Stimulated activated CD8-positive, alpha-beta memory T cell treated with anti-CD3 and anti-CD28 coated beads, Interleukin-7, amount 100 ng/mL, for 4 hours (primary cell): ENCODE measurements at places on chromosomes 13 and 19.

DNA sequence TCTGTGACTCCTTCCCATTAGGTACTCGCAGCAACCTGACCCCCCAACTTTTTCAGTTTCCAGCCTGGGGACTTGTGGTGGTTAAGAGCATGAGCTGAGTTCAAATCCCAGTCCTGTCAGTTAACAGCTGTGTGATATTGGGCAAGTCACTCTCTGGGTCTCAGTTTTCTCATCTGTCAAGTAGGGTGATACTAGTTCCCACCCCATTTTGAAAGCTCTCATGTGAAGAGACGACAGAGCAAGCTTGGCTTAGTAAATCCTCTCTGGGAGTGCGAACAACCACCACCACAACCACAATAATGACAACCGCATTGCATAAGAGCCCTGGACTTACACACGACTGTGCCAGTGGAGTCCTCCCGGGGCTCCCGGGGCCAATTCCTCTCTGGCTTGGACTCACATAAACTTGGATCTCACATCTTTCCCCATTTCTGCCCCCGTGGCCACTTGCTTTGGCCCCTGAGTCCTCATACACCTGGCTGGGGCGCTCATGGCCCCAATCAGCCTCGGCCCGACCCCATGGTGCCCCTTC lies 454 bp downstream of the BLVRB start:
- DNase-seq: no peak

DNA sequence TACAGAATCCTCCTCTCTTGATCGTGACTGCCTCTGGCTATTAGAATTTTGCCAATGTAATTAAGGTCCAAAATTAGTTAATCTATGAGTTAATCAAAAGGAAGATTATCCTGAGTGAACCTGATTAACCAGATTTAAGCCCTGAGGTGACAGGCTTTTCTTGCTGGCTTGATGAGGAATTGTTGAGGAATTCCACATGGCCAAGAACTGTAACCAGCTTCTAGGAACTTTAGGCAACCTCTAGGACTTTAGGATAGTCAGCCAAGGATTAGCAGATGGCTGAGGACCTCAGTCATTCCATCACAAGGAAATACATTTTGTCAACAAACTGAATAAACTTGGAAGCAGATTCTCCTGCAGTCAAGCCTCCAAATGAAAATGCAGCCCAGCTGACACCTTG lies 84.8 kb downstream of the STOML3 start:
- DNase-seq: no peak

GRCh38 chr19:307793-308420 lies 16.7 kb upstream of the PLPP2 start:
- DNase-seq: no peak

- no peak for DNase-seq
Measured at GRCh38 chr13:19984430-19985218, 26.1 kb downstream of the ZMYM2 start.

- DNase-seq: no peak
Measured at GRCh38 chr19:15048128-15048527, 1.2 kb upstream of the CASP14 start.

DNA sequence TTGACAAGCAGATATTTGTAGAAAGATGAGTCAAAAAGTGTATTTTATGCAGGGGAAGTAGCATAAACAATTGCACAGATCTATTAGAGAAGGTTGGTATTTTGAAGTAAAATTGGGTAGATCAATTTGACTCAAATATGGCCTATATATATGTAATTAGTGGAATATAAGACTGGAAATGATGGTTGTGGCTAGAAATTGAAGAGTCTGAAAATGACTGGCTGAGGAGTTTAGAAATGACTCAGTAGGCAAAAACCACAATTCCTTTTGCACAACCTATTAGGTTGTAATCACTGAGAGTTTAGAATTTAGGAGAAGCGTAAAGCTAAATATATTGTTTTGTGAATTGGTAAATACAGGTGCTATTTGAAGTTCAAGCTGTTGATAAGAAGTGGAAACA lies 622.6 kb upstream of the PCDH20 start:
- DNase-seq: no peak

DNA sequence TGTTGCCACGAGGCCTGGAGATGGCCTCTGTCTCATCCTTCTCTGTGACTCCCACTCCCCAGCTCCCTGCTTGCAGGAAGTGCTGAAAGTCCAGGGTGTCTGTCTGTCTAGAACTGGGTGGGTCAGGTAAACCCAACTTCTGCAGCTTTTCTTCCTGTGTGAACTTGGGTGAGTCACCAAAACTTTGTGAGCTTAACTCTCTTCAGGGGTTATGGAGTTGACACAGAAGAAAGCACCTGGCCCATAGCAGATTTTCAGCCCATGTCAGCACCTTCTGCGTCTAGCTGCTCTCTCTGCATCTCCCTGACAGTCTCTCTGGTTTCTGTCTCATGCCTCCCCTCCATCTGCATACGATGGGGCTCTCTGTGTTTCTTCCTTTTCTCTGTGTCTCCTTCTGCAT lies 4.2 kb upstream of the CACNG7 start:
- DNase-seq: no peak

- no peak for DNase-seq
Measured at GRCh38 chr13:51733374-51734298, 70.3 kb downstream of the DHRS12 start.

DNA sequence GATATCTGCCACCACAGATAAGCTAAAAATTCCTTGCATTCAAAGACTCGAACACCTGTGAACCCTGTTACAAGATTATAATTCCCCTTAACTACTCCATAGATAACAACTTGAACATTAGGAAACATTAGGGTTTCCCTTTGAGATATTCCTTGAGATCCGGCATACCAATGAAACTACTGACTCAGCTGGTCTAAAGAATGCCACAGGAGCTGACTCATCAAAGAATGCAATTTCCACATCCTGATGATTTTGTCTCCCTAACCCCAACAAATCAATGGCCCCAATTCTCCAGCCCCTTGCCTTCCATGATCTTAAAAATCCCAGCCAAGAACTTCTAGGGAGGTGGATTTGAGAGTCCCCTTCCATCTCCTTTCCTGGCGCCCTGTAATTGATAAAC lies 35.6 kb upstream of the ZNF599 start:
- no peak for DNase-seq

- no peak for DNase-seq
Measured at GRCh38 chr13:41383386-41383785, 72.3 kb downstream of the NAA16 start.

- DNase-seq: no peak
Measured at GRCh38 chr19:2719232-2719735, 1.9 kb downstream of the DIRAS1 start.

GRCh38 chr13:102903659-102904407 lies 58.0 kb downstream of the ERCC5 start:
- no peak for DNase-seq

DNA sequence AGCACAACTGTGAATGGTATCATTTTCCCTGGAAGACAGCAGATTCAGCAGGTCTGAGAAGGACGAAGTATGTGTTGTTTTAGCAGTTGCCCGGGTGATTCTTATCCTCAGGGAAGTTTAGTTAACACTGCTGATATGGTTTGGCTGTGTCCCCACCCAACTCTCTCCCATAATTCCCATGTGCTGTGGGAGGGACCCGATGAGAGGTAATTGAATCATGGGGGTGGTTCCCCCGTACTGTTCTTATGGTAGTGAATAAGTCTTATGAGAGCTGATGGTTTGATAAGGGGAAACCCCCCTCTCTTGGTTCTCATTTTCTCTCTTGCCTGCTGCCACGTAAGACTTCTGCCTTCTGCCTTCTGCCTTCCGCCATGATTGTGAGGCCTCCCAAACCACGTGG lies 81.0 kb upstream of the UBAC2 start:
- DNase-seq: peak; percentile 2

DNA sequence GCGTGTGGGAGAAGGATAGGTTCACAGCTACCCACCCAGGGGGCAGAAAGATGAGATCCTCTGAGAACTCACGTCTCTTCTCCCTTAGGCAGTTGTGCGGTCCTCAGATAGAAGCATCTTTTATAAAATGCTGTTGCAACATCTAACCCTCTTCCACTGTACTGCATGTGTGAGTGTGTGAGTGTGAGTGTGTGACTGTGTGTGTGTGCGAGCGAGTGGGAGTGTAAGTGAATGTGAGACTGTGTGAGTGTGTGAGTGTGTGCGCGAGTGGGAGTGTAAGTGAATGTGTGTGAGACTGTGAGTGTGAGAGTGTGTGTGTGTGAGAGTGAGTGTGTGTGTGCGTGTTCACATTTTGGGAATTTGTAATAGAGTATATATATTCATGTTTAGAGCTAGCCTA lies 55.6 kb upstream of the F7 start:
- no peak for DNase-seq

DNA sequence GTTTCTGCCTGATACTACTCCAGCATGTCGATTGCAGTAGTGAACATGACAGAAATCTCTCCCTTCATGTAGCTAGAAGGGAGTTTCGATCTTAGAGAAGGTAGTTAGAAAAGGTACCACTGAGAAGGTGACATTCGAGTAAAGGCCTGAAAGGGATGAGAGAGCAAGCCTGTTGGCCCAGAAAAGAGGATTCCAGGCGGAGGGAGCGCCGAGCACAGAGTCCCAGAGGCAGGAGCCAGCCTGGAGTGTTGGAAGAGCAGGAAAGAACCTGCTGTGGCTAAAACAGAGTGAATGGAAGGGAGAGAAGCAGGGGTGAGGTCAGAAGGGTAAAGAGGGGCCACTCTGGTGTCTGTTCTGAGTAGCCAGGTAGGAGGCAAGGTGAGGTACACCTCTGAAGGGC lies 52.5 kb downstream of the GARRE1 start:
- no peak for DNase-seq

DNA sequence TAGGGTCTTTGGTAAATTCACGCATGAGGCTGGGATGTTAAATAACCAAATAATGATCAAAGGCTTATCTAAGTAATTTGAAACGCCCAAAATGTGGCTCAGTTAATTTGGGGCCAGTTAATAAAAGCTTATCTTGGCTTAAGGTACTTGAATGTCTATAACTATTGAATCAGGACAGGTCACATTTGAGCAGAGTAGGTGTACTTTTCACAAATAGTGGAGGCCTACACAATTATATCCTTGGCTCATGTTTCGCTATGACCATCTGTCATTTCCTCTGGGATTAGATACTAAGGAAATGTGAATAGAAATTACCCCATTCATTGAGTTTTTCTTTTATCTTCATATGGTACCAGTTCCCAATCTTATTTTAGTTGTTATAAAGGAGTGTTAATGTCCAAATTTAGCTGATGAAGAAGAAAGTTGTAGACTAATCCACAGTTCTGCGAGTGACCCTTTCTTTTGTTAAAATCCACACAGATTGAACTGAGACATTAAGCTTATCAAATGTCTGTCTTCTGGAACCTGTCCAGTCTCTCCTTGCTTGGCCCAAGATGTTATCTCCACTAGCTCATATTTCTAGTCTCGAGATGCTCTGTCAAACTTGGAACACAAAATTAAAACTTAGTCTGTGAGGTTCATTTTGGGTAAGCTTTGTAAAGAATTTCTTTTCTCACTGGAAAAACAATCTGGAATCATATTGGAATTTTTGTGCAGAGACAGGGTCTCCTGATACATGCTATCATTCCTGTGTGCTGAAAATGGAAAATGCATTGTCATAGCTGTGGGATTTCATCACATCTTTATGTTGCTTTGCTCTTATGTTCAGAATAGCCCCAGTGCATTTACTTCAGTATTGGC lies 31.0 kb downstream of the SLAIN1 start:
- DNase-seq: no peak

DNA sequence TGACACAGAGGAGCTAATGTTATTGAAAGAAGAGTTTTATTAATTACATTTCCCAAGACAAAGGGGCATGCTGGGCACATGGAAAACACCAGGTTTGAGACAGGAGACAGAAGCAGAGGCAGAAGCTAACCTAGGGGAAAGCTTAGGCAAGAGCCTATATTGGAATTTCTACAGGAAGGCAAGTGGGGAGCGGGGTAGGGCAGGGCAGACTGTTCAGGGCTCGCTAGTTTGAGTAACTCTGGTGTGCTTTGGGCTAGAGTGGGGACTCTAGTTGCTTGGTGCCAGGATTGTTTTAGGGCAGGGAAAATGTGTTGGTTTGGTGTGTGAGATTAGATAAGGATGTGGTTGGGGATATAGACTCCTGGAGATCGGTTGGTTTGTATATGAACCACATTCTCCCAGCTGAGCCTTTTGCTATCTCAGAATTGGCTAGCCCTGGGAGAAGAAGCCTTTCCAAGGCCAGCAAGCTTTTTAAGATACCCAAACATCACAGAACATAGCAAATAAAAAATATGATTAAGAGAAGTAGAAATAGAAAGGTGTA lies 8.4 kb upstream of the UFM1 start:
- DNase-seq: no peak

- no peak for DNase-seq
Measured at GRCh38 chr13:96781141-96781540, 213.1 kb downstream of the OXGR1 start.

GRCh38 chr19:33256261-33256660 lies 30.6 kb upstream of the SLC7A10 start:
- no peak for DNase-seq

DNA sequence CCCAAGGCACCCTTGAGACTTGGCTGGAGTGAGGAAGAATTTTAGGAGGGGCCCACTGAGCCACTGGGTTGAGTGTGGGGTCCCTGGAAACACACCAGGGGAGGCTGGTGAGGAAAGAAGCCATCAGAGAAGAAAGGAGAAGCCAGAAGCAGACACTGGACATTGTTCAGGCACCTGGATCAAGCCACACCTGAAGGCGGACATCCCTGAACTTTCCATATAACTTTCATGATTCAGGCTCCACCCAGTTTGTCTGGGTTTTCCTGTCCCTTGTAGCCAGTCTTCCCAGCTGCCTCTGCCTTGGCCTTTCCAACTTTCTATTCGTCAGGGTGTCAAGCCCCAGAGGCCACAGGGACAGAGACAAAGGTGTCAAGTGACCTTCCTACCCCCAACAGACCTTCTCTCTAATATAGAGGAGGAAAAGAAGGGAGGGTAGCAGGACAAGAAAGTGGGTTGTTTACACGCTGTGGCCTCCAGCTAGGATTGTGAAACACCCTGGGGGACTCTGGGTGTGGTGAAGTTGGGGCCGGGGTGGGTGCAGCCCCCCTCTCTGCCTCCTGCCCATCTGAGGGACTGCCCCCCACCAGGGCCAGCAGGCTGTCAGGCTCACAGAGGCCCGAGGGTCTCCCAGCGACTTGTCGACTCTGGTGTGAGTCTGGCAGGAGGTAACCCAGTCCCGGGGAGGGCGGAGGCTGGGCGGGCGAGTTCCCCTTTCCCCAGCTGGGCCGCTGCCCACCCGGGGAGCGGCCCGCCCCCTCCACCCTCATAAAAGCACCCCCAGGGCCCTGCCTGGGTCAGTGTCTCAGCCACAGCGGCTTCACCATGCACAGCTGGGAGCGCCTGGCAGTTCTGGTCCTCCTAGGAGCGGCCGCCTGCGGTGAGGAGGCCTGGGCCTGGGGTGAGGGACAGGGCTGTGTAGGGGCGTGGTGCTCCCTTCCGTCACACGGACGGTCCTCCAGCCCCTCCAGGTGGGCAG lies at the start of gene CFD:
Gene CFD, plus strand, starts transcription at position 797 of the 976 bp plus-strand sequence. Its CDS starts 26 bp downstream, at position 823.
- DNase-seq: no peak
